ENCODE measurements at places on chromosomes 5 and 9.

- DNase-seq, result no peak
Measured at GRCh38 chr9:14769230-14769571, 46.7 kb upstream of the CER1 start.

DNA sequence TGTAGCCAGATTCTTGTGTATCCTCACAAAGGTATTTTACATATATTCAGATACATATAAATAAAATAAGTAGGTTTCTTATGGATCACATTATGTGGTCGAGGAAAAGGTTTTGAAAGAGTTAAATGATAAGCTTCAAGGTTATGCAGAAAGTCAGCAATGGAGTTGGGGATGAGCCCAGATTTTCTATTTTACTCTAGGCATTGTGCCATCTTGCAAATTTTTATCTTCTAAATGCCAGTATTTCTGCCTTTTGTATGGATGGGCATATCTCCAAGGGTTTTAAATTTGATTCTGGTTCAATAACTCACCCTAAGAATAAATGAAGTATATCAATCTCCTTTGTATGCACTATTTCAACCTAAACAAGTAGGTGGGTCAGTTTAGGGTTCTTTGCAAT lies 410.7 kb downstream of the DMRTA1 start:
- DNase-seq, result no peak

GRCh38 chr9:132464547-132464946 lies 54.5 kb downstream of the CFAP77 start:
- DNase-seq, result no peak

DNA sequence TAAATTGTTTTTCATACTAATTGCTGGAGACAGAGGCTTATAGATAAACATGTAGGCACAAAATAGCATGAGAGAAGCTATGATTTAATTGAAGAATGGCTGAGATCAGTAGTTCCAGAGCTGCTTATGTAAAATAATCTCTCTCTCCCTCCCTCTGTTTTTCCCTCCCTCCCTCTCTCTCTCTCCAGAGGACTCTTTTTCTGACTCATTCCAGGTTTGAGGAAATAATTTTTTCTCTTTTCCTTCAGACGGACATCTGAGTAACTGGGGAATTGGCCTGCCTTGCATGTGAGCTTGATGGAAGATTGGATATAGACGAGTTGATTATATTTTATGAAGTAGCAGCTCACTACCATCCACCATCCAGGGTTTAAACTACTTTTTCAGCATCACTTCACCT lies 35.5 kb downstream of the KCTD16 start:
- DNase-seq, result no peak

- no peak for DNase-seq
Measured at GRCh38 chr5:111478266-111478665, 34.1 kb downstream of the STARD4 start.

All from AG09309 (cell line).